ENCODE measurements at places on chromosomes 2 and 18.

- ATAC-seq: no peak
Measured at GRCh38 chr2:219897456-219897855, 270.0 kb downstream of the SLC4A3 start.

- no peak for ATAC-seq
Measured at GRCh38 chr2:127228102-127228501, 8.0 kb upstream of the CYP27C1 start.

GRCh38 chr2:23435250-23436035, 50.5 kb downstream of the KLHL29 start:
- no peak for ATAC-seq

- ATAC-seq: no peak
Measured at GRCh38 chr2:69659941-69660483, 16.5 kb upstream of the AAK1 start.

- ATAC-seq: no peak
Measured at GRCh38 chr2:108634576-108635160, 84.6 kb upstream of the RANBP2 start.

DNA sequence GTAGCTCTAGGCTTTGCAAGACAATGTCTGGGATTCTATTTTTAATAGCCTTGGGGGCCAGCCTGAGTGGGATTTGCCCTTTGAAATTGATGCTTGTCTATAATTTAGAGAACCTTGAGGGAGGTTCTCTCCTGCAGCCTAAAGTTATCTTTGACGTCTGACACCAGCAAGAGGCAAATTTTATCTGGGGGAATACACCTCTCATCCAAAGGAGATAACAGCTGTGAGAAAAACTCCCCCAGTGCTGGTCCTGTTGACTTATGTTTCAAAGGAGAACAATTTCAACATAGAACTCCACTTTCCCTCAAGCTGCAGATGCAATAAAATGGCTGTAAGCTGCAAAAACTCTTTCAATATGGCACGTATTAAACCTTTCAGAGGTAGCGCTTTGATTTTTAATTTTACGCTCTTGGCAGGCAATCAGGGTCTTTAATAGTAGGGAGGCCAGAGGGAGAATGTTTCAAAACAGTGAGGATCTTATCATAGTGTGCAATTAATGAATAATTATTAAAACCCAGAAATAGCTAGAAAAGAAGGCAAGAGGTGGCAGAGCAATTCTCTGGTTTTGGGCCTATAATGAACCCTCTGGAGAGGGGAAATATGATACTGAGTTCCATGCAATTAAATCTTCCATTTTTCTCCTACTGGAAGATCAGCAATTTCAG, 62.4 kb downstream of the LYPD1 start:
- no peak for ATAC-seq

DNA sequence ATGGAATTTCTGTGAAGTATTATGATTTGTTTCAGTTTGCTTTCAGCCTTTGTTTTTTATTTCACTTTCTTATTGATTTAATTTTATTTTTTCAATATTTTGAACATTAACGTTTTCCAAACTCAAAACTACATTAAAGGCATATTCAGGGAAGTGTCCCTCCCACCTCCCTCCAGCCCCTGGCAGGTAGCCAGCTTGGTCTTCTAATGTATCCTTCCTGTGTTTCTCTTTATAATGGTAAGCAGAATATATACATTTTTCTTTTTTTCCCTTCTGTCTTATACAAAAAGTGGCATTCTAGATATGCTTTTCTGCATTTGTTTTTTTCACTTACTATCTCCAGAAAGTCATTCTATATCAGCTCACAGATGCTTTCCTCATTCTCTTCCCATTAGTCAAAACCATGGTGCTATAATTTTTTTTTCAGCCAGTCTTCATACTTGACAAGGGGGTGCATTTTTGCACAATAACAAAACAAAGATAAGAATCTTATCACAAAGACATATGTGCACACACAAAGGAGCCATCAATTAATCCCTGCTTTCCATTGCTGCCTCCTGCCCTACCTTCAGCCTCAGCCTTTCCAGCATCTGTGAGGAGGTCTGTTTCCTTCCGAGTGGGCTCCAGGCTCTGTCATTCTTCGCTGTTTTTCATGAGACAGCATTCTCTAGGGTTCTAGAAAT, 33.7 kb upstream of the TMEM177 start:
- ATAC-seq: no peak

- no peak for ATAC-seq
Measured at GRCh38 chr2:197433780-197434438, 919 bp downstream of the SF3B1 start.

DNA sequence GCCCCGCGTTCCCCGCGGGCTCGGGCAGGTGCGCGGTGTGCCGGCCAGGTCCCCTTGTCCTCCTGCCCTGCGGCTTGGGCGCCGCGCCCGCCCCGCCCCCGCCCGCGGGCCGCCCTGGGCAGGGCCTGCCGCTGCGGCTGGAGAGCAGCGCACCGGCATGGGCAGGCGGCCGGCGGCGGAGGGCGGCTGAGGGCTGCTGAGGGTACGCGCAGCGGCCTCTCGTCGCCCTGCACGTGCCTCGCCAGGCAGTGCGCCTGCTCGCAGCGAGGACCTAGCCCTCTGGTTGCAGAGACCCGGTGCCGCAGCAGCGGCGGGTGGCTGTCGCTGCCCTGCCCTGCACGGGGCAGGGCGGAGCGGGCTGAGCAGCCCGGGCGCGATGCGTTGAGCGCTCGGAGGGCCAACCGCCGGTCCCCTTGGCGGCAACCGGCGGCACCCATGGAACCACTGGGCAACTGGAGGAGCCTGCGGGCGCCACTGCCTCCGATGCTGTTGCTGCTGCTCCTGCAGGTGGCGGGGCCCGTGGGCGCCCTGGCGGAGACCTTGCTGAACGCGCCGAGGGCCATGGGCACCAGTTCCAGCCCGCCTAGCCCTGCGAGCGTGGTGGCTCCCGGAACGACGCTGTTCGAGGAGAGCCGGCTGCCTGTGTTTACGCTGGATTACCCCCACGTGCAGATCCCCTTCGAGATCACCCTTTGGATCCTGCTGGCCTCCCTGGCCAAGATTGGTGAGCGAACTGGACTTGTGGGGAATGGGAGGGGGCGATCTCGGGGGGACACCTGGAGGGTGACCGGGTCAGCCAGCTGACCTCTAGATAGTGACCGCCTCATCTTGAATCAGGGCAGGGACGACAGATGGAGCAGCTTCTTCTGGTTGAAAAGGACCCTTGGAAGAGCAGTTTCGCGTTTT, at the start of gene SLC9A2:
Gene SLC9A2, plus strand, starts transcription at position 140 of the 906 bp plus-strand sequence. Its CDS starts 296 bp downstream, at position 436.
- peak; percentile 9 for ATAC-seq

DNA sequence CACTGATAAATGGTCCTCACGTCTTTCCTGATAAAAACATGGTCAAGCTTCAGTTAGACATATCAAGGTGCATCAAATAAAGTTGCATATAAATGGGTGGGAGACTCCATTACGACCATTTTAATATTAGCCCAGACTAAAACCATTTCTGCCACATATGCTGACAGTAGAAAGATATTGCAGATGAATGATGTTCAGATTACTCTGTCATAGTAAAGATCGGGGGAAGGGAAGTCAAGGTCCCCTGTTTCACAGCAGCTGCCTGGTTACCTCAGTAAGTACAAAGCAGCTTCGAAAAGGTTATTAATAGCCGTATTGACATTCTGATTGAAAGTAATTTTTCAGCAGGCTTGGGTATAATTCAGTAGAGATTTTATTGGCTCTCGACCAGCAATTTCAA, 927.7 kb upstream of the CDH2 start:
- no peak for ATAC-seq

DNA sequence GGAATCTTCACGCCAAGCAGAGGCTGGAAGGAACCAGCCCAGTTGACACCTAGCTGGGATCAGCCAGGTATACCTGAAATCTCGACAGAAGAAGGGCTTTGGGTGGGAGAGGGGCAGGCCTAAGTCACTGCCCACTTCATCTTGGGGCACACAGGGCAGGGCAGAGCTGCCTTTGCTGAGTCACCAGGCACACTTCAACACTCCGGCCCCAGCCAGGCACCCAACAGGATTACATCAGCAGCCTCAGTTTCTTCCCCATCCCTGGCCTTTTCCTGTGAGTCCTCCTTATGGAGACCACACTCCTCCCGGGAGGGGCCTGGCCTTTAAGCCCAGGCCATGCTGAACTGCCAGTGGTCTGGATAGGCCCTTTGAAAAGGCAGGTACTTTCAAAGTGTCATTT, 201.7 kb upstream of the HS6ST1 start:
- no peak for ATAC-seq

GRCh38 chr18:7205346-7205745, 25.5 kb upstream of the LRRC30 start:
- ATAC-seq: no peak

DNA sequence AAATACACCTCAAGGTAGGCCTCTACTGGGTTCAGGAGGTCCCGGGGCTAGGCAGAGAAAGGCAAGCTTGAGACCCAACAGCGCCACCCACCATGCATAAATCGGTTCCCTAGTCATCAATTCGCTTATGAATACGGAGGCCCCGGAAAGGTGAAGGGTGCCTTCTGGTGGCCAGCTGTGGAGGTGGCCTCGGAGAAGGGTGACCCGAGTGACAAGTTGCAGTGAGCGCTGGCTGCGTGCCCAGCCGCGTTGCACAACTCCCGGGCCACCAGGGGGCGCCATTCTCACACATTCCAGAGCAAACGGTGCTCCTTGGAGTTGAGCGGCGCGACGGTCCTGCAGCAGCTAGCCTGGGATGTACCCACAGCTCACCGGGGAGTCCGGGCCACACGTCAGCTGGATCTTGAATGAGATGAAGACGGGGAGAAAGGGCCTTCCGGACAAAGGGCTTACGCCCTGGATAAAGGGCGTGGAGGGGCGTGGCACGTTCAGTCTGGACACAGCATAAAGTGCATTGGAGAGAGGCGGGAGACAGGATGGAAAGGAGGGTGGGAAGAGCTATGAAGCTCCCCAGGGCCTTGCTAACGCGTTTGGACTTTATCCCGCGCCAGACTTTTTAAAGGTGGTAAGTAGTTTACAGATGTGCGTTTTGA, 20.4 kb downstream of the TMSB10 start:
- peak; percentile 85 for ATAC-seq

- ATAC-seq: peak; percentile 72
Measured at GRCh38 chr2:101253013-101253702, 472 bp downstream of the CNOT11 start.

- ATAC-seq: no peak
Measured at GRCh38 chr2:234797566-234798250, 154.1 kb upstream of the SH3BP4 start.

DNA sequence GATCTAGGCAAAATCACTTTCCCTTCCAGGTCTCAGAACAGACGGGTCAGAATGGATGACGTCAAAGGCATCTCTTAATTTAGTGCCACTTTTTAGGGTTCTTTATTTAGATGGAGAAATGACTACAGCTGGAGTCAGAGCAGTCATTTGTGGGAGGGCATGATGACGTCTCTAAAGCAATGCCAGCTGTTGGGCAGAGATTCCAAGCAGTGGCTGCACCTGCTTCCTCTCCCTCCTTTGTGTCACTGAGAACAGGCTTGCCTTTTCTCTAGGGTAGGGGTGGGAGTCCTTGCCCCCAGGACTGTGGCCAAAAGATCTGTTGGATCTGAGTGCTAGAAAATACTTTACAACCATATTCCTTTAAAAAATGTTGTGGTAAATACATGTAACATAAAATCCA, 28.7 kb upstream of the SKOR2 start:
- ATAC-seq: no peak

GRCh38 chr2:68225119-68225632, 27.2 kb downstream of the PPP3R1 start:
- ATAC-seq: peak; percentile 88

DNA sequence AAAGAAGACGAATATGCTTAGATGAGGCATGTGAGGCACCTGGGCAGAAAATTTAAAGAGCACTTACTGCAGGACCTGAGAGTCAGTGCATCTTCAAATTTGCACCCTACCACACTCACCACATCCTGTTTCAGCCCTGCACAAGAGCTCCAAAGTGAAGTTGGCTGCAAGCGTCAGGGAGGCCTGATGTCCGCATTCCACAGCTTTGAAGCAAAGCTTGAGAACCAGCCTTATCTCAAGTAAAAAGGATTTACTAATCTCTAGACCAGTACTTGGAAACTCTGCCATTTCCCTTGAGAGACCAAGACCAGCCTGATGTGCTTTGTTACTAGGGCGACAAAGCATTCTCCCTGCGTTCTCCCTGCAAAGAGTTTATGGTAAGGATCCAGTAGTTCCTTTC, 3.4 kb upstream of the ASNSD1 start:
- no peak for ATAC-seq

DNA sequence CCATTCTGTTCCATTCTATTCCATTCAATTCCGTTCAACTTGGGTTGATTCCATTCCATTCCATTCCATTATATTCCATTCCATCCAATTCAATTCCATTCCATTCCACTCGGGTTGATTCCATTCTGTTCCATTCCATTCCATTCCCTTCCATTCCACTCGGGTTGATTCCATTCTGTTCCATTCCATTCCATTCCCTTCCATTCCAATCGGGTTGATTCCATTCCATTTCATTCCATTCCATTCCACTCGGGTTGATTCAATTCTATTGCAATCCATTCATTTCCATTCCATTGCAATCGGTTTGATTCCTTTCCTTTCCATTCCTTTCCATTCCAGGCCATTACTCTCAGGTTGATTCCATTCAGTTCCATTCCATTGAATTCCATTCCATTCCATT, 1138.4 kb downstream of the RPIA start:
- ATAC-seq: 0 out of 3 replicates have a peak, but pooled peaks have one; percentile 20

DNA sequence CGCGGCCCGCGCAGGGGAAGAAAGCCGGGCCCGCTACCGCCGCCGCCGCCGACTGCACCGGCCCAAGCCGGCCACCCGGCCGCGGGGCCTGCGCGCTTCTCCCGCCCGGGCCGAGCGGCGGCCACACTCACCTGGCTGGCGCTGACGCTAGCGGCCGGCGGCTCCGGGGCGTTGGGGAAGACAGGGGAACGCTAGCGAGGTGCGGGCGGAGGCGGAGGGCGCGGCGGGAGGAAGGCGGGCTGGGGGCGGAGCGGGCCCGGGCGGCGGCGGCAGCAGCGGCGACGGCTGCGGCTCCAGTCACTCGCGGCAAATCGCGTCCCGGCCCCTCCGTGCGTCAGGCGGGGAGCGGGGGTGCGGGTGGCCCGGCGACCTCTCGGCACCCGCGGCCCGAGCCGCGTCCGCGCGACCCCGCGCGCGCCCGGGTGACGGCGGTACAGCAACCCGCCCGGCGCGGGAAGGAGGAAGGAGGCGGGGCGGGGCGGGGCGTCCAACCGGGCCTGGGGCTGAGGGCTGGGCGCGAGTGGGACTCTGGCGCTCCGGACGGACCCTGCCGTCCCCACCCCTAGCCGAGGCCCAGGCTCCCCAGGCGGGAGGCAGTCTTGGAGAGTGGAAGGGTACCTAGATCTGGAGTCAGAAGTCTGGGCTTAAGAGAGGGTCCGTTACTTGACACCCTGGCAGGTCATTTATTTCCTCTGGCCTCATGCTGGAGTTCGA, at the start of gene SESTD1:
Gene SESTD1, minus strand, starts transcription at position 465 of the 714 bp plus-strand sequence. CDS start 72,991 bp downstream, outside the sequence.
- peak; percentile 76 for ATAC-seq

GRCh38 chr18:78630981-78631510, 348.6 kb upstream of the SALL3 start:
- ATAC-seq: no peak

GRCh38 chr2:191892391-191892790, 45.5 kb upstream of the CAVIN2 start:
- ATAC-seq: no peak

DNA sequence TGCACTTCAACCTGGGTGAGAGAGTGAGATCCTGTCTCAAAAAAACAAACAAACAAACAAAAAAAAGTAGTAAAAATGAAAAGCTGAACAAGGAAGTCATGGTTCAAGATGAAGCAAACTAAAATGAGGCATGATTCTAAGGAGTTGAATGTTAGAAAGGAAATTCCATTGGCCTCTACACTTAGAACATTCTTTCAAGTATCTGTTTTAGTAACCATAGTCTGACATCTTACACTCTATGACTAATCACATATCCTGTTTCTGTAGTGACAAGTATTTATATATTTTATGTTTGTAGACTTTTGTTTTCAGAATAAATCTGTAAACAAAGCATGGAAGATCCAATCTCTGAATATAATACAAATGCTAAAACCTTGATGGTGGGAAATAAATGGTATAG, 164.1 kb downstream of the KIAA1328 start:
- ATAC-seq: peak; percentile 86

All from SK-N-SH treated with all-trans-retinoic acid at 6 μM for 48 hours (cell line).